Stimulated activated CD8-positive, alpha-beta memory T cell treated with anti-CD3 and anti-CD28 coated beads, Interleukin-7, amount 100 ng/mL, for 48 hours (primary cell): ENCODE measurements at places on chromosomes 5 and 9.

GRCh38 chr9:37030611-37030939 lies 3.5 kb downstream of the PAX5 start:
- no peak for DNase-seq

DNA sequence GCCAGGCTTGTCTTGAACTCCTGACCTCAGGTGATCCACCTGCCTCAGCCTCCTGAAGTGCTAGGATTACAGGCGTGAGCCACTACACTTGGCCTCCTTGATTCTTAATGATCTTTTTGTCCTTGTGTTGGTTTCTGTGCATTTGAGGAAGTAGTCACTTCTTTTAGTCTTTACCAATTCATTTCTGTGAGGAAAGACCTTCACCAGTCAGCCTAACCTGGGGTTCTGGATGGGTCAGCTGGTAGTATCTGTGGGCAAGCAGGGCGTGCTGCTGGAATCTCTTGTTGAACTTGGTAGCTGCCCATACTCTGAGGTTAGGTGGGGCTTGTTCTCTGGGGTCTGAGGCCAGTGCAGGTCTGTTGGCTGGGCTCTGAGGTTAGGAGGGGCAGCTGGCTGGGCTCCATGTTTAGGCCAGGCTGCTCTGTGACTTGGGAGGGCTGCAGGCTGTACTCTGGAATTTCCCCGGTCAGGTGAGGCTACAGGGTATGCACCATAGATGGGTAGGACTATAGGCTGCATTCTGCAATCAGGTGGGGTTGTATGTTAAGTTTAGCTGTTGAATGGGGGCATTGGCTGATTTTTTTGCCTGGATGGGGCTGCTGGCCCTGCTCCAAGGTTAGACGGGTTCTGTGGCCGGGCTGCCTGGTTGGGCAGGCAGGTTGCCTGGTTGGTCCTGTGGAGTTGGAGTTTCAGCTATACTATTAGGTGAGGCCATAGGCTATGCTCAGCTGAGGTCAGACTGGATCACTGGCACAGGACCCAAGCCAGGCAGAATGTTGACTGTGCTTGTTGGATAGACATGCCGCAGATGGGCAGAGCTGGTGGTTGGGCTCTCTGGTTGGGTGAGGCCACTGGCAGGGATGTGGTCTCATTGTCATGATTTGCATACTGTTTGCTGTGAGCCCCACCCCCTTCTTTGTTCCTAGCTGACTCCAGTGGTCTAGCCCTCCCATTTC lies 19.2 kb downstream of the UBAP1 start:
- DNase-seq: no peak

DNA sequence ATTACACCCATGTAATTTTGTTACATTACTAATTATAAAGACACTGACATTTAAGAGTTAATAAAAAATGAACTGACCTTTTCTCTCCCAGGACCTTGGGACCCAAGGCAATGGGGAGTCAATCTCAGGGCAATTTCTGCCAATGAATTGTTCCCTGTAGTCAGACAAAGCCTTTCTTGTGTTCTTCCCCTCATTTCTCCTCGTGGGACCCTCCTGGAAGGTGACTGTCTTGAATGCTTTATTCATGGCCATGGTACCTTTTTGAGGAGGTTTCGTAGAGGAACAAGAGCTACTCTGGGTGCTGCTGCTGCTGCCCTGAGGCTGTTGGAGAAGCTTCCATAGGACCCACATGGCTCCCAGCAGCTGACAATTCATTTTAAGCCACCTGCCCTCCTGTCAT lies 190.3 kb downstream of the SNX18 start:
- DNase-seq: no peak

DNA sequence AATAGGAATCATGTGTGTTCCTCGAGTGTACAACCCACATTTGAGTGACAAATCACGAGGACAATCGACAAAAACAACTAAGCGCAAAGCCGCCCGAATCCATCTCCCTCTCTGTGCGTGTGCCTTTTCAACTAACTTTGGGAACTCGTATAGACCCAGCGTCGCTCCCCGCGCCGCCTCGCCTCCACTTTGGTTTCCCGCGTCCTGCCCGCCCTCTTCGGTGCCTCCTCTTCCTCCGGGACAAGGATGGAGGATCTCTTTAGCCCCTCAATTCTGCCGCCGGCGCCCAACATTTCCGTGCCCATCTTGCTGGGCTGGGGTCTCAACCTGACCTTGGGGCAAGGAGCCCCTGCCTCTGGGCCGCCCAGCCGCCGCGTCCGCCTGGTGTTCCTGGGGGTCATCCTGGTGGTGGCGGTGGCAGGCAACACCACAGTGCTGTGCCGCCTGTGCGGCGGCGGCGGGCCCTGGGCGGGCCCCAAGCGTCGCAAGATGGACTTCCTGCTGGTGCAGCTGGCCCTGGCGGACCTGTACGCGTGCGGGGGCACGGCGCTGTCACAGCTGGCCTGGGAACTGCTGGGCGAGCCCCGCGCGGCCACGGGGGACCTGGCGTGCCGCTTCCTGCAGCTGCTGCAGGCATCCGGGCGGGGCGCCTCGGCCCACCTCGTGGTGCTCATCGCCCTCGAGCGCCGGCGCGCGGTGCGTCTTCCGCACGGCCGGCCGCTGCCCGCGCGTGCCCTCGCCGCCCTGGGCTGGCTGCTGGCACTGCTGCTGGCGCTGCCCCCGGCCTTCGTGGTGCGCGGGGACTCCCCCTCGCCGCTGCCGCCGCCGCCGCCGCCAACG lies at the start of gene GPR150:
Gene GPR150, plus strand, starts transcription at position 58 of the 840 bp plus-strand sequence. Its CDS starts 189 bp downstream, at position 247.
- peak; percentile 38 for DNase-seq

GRCh38 chr9:105219291-105219805 lies 25.1 kb upstream of the SLC44A1 start:
- no peak for DNase-seq

DNA sequence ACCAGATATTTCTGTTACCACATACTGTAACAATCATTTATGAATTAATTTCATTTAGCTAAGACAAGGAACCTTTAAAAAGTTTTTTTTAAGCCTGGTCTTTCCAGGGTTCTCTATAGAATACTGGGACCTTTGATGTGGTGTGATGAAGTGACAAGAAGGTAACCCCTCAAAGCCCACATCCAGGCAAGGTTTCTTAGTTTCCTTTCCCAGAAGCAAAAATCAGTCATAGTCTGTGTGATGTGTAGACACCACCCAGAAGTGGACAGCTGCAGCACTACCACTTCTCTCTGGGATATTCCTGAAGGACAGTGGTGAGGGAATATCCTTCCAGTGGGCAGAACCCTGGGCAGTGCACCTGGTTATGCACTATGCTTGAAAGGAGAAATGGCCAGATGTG lies 115.6 kb downstream of the TTC39B start:
- DNase-seq: no peak

GRCh38 chr5:52657247-52657645 lies 130.5 kb upstream of the ITGA1 start:
- DNase-seq: no peak

DNA sequence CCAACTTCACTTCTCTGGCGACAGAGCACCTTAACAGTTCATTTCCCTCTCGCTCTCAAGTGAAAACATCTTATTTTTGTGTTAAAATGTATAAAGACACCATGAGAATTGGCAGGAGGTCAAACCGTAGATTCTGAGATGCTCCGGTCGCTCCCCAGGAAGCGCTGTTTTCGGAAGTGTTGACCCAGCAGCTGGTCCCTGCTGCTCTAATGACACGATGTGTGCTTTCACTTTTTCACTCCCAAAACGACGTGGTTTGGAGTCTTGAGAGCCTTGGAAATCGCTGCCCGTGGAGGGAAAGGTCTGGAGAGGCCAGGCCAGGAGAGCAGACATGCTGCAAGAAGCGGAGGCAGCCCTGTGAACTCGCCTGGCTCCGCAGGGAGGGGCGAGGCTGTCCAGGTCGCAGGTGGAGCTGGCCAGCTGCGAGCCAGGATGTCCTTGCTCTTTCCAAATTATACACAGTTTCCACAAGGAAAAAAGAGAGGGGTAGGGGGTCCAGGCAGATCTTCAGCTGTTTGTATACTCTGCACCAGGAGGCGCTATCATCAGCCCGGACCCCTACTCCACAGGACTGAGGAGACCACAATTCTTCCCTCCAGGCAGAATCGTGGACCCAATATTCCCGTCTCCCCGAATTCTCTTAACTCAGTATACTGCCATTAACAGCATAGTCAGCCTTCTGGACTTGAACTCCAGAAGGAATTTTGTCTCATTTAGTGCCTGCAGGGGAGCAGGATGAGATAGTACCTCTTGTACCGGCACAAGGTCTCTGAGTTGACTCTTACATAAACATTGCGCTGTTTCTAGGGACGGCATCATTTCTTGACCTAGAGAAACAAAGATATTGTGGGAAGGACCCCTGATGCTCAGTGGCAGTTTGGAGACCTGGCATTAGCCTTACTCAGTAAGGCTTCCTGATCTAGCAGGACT lies 248.6 kb upstream of the ANKRD55 start:
- DNase-seq: no peak

- no peak for DNase-seq
Observed at GRCh38 chr5:133917785-133918184, 50.6 kb downstream of the C5orf15 start.

DNA sequence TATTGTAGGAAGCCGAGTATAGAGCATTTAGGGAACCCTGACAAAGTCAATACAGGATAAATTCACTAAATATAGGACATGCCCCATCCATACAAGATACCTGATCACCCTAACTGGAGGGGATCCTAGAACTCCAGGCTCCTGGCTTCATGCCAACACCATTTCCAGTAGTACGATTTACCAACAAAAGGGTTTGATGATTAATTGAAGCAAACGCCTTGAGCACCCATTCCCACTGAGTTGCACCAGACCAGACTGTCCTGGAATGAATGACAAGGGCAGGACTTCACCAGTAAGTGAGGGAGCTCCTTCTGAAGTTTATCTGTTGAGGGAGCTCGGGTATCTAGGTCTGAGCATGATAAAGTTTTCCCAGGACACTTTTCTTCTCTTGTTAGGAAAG lies 327.2 kb upstream of the MSX2 start:
- no peak for DNase-seq

DNA sequence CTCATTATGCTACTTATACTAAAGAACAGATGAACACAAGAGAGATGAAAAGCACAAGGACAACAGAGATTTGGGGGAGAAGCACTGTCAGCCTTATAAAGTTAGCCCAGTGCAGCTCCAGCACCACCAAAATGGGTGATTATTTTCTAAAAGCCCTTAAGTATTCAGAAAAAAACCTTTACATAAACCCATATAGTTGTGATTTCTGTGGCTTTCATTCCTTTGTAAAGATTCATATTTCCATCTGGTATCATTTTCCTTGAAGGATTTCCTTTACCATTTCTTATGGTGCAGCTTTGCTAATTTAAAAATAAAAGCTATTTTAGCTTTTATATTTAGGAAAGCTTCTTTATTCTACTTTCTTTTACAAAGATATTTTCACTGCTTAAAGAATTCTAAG lies 311.0 kb downstream of the TMEM167A start:
- no peak for DNase-seq

- peak; percentile 72 for DNase-seq
Observed at GRCh38 chr5:67003935-67004729, 192.5 kb downstream of the CD180 start.

DNA sequence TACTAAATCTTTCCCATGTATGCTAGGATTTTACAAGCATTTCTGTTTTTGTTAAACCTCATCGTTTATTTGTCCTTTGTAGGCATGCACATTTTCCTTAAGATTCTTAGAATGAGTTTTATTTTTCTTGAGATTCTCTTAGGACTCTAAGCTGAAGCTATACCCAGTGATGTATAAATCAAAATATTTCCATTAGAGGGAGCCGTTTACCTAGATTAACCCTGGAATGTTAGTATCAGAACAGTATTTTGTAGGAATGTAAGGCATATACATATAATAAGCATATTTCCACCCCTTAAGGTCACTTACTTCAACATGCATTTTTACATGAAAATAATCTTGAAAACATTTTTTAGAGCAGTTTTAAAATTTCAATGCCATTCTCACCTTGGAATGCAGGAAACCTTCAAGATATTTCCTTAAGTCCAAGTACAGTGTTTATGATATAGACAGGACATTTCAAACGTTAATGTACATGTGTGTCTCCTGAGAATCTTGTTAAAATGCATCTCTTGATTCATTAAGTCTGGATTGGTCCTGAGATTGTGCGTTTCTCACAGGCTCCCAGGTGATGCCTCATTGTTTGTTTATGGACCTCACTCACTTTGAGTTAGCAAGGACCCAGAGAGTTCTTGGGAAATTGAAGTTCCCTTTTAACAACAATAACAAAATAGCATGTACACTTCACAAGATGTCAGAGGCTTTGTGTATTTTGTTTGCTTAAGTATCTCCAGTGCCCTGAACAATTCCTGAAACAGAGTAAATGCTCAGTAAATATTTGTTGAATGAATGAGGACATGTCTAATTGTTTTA lies 34.9 kb upstream of the FCHO2 start:
- no peak for DNase-seq
